ENCODE measurements at places on chromosomes 1 and 21. TPM values are rescaled to one million over a fixed set of nuclear protein-coding genes. Genes with fewer than 3 reads are reported as not detected.

VWA1 gene
- total RNA-seq: 12.5 TPM

TTC22 gene
- not detected for total RNA-seq

ETV3L gene
- total RNA-seq: not detected

RPE65 gene
- not detected for total RNA-seq

TAS1R1 gene
- not detected for total RNA-seq

PDE9A gene
- total RNA-seq: 1.0 TPM
